Stimulated activated CD4-positive, alpha-beta T cell treated with anti-CD3 and anti-CD28 coated beads, Interleukin-12 subunit alpha, Interleukin-12 subunit beta, amount 100 ng/mL, for 24 hours (primary cell): ENCODE measurements at places on chromosomes 5 and 9.

- no peak for DNase-seq
These were observed 490 bp downstream of the ICE1 start for GRCh38 chr5:5422819-5423515.

DNA sequence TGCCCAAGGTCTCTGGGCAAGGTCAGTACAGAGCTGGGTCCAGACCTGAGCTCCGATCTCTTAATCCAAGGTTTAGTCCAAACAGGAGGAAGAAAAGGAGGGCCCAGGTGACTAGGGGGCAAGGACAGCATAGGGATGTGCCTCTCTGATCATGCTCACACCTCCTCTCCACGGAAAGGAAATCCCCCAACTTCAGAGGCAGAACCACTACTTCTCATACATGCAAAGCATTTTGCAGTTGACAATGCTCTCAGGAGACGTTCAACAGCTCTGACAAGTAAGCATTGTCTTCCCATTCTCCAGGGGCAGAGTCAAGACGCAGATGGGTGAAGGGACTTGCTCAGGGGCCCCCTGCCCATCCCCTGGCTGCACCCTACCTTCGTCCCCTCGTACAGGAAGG lies 8.7 kb upstream of the CORO2A start:
- DNase-seq: no peak

DNA sequence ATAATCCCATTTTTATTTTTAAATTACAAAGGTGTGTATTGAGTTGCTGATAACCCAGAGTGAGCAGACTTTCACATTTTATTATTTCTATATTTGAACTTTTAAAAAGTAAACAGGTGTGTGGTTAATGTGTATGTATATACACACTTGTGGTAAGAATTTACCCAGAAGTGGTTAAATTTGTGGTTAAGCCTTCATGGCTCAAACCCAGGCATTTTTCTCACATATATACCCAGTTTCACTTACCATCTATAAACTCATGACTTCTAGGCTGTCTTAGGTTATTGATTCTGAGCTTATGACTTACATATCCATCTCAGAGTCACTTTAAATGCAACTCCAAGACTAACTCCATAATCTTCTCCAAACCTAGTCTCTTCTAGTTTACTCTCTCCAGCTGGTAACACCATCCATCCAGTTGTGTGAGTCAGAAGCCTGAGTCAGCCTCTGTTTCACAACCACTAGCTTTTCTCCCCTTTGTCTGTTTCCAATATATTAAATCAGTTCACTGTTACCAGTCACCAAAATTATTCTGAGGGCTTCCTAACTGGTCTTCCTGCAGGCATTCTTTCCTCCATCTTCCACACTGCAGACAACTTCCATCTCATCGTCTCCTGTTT lies 20.2 kb downstream of the ZBED3 start:
- DNase-seq: no peak

DNA sequence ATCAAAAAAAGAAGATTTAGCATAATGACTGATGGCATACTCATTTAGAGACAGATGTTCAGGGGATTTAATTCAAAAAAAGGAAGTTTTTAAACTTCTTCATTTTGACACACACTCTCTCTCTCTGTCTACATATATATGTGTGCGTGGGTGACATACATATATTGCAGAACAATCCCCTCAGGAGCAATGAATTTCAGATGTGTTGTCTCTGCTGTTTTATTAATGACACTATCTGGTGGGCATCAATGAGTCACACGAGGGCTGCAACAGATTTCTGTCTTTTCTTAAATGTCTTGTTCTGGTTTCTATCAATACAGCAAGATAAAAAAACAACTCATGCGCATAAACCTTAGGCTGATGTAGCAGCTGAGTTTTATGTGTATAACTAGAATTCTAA lies 123.5 kb upstream of the SLCO6A1 start:
- DNase-seq: no peak

DNA sequence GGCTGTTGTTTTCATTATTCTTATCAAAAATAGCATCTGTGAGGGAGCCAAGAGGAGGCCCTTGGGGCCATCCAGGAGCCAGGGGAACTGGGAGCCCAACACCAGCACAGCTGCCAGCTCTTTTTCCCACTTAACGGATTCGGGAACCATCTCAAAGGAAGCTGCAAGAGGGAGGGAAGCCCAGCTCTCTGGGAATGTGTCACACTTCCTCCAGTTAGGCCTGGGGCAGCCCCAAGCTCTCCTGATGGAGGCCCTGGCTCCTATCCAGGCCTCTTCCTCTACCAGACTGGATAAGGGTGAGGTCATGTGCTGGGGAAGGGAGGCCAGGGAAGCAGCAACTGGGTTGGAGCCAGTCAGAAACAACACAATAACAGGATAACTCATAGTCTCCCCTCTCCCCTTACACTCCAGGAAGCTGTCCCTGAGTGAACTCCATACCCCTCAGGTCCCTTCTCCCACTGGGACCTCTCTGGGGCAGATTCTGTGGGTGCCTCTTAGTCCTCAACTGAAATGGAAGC lies 12.7 kb downstream of the CSF2 start:
- DNase-seq: no peak

DNA sequence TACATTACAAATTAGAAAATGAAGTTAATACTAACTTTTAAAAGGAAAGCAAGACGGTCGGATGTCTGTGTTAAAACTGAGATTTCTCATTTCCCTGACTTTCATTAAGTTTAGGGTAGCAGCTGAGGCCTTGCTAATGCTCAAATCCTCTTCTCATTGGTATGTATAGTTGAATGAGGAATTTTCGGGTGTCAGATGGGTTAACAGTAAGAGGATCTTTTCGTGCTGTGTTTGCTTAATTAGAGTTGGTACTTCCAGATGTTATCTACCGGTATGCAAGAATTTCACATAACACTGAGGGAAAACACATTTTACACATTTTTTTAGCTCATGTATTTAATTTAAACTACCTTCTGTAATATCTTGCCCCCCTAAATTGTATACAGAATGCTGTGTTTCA lies 168.2 kb upstream of the CTNND2 start:
- no peak for DNase-seq
